Effector CD4-positive, alpha-beta T cell (primary cell): ENCODE measurements at places on chromosomes 5 and 9.

DNA sequence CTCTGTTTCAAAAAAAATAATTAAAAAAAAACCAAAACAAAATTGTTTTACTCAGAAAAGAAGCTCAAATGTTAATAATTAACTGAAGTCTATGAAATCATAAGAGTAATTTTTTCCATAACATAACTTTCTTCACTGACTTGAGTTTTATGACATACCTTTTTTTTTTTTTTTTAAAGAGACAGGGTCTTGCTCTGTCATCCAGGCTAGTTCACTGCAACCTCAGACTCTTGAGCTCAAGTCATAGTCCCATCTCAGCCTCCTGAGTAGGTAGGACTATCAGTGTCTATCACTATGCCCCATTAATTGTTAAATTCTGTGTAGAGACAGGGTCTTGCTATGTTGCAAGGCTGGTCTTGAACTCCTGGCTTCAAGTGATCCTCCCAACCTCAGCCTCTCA lies 21.9 kb downstream of the SAR1B start:
- DNase-seq: no peak

DNA sequence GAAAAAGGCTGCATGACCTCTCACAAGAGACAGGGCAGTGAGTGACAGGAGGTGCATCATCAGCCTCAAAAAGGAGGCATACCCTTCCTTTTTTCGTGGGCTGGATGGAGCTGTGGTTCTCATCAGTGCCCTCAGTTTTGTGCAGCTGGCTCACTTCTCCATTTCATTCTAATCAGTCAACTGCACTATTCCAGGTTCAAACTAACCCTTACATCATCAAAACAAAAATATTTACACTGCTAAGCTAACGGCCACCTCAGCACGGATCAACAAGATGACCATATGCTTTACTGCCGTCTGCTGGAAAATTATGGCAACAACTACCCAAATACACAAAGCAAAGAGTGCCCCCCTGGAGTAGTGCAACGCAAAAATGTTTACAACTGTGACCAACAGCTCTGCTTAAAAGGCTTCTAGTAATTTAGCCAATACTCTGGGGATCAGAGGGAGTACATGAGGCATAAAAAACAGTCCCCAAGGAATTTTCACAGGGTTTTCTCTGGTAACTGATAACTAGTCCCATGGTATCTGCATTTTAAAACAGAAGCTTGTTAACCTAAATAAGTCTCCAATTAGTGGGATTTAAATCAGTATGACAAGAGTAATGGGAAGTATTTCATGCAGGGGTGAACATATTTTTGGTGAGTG lies 10.8 kb downstream of the KCNV2 start:
- DNase-seq: no peak

DNA sequence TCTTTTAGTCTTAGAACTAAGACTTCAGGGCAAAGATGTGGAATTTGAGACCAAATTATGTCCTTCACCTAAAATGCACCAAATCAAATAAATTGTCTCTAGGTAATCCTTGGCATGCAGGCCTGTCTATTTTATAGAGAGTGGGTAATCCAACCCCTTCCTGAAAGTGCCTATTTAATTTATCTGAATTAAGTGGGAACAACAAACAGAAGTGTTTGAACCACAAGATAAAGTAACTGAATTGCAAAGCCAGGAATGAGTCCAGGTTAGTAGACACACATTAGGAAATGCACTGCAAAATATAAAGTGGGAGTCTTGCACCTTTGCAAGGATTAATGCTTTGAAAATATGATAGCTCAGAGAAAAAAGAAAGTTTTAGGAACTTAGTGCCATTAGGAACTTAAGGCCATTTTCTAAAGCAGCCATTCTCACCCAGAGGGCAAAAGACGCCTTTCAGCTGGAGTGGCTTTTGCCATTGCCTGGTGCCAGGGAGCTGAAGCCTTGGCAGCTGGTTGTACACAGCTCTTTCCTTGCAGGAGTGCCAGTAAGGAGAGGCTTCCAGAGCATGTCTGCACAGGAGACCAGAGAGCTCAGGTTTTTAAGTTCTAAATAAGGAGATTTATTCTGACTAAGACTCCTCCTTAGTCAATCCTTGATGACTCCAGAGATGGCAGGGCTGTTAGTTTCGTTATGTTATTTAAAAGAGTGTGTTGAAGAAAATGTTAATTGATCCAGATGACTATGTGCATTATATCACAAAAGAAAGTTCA lies 151.7 kb upstream of the ELL2 start:
- no peak for DNase-seq

GRCh38 chr5:10049858-10050455 lies 199.7 kb downstream of the ATPSCKMT start:
- DNase-seq: no peak

GRCh38 chr5:180649297-180650039 lies at the start of gene FLT4:
Gene FLT4 (minus strand): TSS chr5:180649600. CDS start chr5:180649545, 55 bp downstream.
- no peak for DNase-seq

GRCh38 chr5:68315679-68316271 lies 100.2 kb downstream of the PIK3R1 start:
- DNase-seq: no peak

DNA sequence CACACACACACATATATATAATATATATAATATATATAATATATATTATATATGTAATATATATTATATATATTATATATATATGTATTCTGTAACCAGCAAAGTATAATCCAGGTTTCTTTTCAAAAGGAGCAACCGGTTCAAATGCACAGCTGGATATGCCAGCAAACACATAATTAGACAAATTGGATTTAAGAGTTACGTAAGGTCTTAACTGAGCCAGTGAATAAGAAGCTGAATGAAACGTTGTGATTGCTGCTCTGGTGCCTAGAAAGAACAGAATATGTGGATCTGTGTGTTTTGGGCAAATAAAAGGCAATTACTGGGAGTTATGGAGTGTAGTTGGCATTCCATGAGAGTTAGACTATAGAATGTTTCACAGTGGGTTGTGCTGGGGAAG lies 178.1 kb downstream of the SLF1 start:
- no peak for DNase-seq

- DNase-seq: no peak
Measured at GRCh38 chr9:13960011-13960765, 353.8 kb downstream of the NFIB start.

- no peak for DNase-seq
Measured at GRCh38 chr5:118379470-118379869, 608.9 kb downstream of the DTWD2 start.

DNA sequence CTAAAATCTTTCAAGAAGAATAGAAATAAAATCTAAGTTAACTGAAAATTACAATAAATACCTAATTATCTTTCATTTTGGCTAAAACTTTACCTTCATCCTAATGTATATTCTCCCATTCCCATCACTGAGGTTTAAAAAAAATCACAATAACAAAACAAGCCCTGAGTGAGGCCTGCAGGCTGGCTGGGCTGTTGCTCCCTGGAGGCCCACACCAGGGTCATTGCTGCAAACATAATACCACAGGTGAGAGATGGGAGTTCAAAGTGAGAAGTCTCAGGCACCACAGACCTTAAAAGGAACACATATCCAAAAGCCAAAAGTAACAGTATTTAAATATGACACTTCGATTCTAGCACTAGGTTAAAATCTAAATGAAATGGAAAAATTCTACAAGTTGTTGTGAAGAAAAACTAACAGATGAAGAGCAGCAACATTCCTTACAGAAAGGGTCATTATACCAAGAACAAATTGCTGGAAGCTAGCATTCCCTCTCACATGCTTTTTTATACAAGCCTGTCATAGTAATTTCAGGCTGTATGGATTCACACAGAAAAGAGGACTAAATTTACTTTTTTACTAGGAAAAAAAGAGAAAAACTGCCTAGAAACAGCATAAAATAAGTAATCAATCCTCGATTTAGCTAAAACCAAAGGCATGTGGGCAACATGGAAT lies 57.8 kb downstream of the AUH start:
- DNase-seq: no peak

GRCh38 chr5:73426034-73426433 lies 22.5 kb downstream of the FOXD1 start:
- no peak for DNase-seq

DNA sequence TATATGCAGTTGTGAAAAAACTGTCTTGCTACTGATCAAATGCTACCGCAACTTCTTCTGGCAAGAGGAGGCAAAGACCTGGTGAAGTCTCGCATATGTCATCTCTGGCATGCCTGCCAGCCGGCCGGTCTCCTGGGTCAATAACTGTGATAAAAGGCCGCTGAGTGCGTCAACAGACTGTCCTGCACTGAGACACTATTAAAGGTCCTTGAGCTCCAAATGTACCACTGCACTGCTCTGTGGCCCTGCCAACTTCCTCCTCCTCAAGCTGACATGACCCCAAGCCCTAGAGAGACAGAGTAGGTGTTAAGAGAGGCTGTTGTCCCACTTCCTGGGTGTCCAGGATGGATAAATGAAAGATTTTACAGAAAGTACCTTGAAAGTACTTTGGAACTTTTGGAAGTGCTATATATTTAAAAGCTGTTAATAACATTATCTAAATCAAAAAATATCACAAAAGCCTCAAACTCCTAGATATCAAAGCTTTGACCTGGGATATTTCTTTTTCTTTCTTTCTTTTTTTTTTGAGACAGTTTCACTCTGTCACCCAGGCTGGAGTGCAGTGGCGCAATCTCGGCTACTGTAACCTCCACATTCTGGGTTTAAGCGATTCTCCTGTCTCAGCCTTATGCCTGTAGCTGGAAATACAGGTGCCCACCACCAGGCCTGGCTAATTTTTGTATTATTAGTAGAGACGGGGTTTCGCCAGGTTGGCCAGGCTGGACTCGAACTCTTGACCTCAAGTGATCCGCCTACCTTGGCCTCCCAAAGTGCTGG lies 31.5 kb downstream of the RAPGEF1 start:
- DNase-seq: no peak

DNA sequence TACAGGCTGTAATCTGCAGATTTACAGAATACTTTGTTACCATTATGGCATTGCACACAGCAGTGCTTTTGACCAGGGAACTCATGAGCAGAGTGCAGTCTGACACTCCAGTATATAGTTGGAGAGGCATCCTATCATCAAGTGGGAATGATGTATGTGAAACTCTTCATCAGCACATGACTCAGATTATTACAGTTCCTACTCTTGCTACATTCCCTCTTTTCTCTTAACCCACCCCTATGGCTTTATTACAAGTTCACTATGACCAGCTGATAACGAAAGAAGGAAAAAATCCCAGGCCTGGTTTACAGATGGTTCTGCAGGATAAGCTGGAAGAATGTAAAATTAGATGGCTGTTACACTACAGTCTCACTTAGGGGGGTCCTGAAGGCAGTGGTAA lies 385.9 kb downstream of the RASEF start:
- no peak for DNase-seq

DNA sequence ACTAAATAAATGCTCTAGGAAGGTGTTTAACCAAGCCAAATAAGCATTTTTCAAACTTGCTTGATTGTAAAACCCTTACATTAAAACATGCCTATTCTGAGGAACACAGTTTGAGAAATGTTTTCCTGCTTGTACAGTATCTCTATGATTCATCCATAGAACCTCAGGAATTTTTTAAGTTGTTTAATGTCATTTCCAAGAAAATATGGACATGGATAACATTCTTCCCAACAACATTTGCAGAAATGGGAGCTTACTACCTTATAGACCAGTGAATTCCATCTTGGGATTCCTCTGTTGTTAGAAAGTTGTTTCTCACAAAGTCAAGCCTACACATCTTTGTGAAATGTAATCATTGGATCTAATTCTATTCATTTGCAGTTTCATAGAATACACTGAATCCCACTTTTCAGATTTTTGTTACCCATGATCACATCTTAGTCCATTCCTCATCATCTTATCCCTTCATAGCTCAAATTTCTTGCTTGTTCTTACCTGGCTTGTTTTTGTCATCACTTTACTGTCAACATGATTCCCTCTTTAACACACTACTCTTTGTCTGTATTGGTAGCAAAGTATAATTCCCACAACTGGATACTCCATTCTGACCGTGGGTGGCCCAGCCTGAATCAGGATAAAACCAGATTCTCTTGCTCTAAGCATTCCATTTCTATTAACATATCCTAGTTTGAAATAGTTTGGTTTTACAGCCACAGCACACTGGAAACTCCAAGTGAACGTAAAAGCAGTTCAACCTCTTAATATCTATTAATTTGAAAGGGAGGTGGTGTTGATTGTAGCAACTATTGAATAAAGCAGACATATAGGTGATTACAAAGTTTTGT lies 49.4 kb upstream of the PAPPA start:
- DNase-seq: no peak

DNA sequence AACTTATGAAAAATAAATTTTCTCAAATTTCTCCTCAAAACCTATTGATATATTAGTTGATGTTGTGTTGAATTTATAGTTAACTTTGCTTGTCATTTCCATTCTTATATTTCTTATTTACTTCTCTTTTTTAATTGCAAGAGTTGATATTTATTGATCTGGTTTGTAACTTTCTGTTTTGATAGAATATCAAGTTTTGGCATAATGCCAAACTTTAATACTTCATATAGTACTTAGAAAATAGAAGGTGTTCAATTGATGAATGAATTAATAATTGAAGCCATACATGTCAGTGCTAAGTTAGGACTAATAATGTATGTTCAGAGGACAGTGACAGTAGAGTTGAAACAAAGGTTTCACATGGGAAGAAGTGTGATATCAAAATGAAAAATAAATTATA lies 27.9 kb downstream of the ERCC6L2 start:
- no peak for DNase-seq

GRCh38 chr5:2751592-2752021 lies at the start of gene IRX2:
Gene IRX2 (minus strand): TSS chr5:2751677. CDS start chr5:2751413, 264 bp downstream.
- DNase-seq: no peak

- DNase-seq: no peak
Measured at GRCh38 chr9:135326141-135326540, 153.4 kb upstream of the PPP1R26 start.

DNA sequence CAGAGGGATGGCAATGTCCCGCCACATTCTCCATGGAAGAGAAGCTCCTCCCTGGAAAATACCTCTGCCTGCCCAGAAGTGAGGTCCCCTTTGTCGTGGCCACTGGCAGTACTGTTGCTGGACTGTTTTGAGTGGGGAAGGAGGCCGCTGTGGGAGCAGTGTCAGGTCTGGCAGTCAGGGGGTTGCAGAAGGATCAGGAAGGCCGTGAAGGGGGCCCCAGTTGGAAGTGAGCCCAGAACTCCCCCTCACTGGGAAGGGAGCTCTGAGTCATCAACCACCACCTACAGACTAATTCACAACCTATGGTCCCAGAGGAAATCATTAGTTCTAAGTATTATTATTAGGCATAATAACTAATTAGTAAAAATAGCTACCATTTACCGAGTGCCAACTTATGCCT lies 200.4 kb downstream of the TTLL11 start:
- no peak for DNase-seq

DNA sequence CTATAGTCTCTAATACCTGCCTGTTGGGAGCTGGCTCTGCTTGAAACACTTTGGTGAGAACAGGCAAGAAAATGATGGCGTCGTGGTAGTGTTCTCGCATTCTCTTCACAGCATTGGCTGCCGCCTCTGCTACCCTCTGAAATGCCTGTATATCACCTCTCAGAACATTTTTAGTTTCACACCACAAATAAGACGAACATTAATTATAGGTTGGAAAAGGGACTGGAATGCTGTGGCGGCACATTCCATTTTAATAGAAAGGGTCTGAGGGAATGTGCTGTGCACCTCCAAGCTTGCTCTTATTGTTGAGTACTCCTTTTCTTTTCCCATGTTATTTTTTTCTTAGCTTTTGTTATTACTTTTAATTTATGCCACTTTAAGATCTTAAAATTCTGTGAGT lies 134.6 kb upstream of the HMHB1 start:
- DNase-seq: no peak

GRCh38 chr9:83182071-83182470 lies 119.1 kb upstream of the RASEF start:
- no peak for DNase-seq
